ENCODE measurements at places on chromosomes 3 and 15. TPM values are rescaled to one million over a fixed set of nuclear protein-coding genes. Genes with fewer than 3 reads are reported as not detected.

DNA sequence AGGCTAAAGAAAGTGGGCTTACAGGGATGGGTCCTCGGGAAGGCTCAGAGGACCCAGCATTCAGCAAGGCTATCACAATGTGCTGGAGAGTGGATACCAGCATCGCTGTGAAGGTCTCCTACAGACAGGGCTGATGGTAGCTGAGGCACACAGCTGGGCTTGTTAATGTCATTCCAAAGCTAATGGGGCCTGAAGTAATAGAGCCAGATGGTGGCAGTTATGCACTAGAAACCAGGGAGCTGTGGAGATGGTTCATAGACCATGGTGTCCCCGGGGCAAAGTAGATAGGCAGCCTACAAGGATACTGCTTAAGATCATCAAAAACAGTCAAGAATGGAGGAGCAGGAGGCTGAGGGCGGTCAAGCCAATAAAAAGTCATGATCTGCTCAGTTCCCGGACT lies 24.8 kb upstream of the BOC start:
- no peak for DNase-seq

- peak; percentile 8 for DNase-seq
Observed at GRCh38 chr3:46463120-46463867, 1.4 kb downstream of the LTF start.

GRCh38 chr3:126473292-126474168 lies 2.2 kb downstream of the ZXDC start:
- no peak for DNase-seq

DNA sequence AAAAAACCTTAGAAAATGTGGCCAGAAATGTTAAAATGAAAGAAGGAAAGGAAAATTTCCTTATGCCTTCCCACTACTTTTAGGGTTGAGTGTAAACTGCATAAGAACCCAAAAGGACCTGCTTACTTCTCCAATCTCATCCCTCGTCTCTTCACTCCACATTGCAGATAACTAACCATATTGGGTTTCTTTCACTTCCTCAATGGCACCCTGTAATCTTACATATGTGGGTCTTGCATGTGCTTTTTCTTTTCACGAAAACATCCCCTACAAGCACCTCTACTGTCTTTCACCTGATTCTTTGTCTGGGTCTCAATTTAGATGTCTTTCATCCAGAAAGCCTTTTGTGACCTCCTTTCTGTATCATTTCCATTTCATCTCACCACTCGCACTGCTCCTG lies 23.1 kb downstream of the EOMES start:
- DNase-seq: no peak

- no peak for DNase-seq
Observed at GRCh38 chr3:64495121-64495780, 192.5 kb downstream of the ADAMTS9 start.

DNA sequence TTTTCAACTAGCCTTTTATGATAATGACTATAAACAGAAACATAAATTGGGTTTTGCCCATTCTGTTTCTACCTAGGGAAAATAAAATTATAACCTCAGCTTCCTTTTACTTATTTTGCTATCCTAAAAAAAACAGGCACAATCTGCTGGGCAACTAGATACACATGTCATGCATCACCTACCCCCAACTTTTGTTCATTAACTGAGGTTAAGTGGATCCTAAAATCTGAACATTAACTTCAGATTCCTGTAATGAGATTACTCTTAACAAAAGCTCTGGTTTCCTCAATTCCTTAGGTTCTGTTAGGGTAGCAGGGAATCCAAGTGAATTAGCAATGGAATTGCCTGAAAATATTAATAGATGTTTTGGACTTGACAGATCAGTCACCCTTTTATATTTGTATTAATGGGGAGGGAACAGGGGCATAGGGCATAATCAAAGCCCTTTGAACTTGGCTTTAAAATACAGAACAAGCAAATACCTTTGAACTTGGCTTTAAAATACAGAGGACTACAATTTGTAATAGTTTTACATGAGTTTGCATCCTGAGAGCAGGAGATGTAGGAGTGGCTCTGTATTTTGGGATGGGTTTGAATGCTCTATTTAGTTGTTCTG lies 106.6 kb downstream of the FEZF2 start:
- no peak for DNase-seq

DNA sequence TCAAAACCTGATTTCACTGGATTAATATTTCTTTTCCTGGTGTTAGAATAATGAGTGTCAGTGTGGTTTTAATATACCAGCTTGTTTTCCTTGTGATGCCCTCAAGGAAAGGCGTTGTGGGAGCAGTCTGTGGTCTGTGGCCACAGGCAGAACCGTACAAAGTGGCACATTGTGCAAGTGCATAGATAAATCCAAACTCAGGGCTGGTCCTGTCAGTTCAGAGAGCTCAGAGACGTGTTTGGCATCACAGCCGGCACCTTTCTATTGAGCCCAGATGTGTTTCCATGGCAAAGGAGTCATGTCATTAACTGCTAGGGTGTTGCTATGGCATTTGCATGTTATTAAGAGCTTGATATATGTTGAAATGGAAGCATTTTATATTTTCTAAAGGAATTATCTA lies 289.9 kb upstream of the RASGRP1 start:
- no peak for DNase-seq

DNA sequence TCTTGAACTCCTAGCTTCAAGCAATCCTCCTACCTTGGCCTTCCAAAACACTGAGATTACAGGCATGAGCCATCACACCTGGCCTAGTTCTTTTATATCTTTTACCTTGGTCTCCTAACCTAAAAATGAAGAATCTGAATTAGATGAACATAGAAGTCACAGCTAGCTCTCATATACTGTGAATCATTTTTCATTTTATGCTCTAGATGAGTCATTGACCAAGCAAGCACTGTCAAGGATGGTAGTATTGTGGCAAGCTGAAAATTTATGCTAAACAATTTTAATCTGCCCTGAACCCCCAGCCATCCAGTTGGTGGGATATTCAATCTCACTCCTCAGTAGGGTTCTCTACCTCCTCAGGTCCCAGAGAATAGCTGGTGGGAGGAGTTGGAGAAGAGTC lies 48.3 kb upstream of the DNAJC13 start:
- no peak for DNase-seq

DNA sequence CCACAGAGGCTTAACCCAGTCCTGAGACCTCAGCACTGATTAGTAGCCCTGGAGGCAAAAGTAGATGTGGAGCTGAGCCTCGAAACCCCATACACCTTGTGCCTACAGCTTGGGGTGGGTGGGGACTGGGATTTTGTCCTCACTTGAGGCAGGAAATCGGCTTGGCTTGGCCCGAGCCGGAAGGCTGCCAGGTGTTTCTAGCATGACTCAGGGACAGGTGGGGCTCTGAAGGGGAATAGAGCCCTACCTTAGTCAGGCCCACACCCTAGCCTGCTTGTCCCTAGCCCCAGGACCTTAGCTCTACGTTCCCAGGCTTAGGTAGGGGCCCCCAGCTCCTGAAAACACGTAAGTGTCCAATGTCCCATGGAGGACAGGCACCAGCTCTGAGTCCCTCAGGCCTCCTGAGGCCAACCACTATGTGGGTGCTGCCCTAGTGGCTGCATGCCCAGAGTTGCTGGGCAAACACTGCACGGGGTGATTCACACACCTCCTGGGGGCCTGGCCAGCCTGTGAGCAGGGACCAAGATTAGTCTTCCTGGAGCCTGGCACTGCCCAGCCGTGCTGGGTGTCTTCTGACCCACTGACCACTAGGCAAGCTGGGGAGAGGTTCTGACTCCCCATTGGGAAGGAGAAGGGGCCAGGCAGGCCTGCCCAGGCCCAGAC lies 3.1 kb downstream of the MST1R start:
- no peak for DNase-seq

- peak; percentile 1 for DNase-seq
Observed at GRCh38 chr3:140128631-140129030, 193.6 kb downstream of the CLSTN2 start.

- DNase-seq: no peak
Observed at GRCh38 chr3:186937017-186937875, 6.9 kb downstream of the ST6GAL1 start.

GRCh38 chr3:68135067-68135466 lies 480.7 kb upstream of the SUCLG2 start:
- DNase-seq: no peak

DNA sequence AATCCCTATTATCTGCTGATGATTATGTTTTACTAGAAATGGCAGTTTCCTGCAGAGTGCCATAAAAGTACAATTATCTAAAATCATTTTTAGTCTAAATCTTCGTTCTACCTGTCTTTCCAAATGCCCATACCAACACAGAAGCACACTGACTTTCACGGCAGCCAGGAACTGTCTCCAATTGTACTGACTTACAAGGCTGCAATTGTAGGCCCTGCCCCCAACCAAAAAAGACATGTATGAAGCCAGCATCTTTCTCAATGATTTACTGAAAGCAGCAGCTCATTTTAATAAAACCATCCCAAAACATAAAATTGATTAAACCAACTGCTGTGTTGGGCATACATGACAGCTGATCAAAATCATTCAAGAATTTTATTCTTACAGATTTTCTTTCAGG lies 119.0 kb downstream of the TBC1D5 start:
- no peak for DNase-seq

DNA sequence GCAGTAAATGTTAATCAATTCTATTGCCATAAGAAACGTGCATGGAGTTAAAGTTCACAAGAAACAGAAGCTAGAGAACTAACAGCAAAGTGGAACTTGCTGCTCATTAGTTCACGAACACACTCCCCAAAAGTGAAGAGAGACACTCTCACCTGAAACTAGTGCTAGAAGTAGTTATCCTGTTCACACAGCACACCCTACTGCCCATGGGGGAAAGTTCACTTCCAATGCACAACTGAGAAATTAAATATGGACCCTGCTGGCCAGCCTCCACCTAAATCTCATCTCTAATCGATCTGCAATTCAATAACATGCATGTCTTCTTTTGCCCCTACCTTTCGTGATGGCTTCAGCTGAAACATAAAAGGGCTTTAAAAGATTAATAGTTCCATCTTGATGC lies 39.4 kb upstream of the FRMD4B start:
- peak; percentile 80 for DNase-seq

DNA sequence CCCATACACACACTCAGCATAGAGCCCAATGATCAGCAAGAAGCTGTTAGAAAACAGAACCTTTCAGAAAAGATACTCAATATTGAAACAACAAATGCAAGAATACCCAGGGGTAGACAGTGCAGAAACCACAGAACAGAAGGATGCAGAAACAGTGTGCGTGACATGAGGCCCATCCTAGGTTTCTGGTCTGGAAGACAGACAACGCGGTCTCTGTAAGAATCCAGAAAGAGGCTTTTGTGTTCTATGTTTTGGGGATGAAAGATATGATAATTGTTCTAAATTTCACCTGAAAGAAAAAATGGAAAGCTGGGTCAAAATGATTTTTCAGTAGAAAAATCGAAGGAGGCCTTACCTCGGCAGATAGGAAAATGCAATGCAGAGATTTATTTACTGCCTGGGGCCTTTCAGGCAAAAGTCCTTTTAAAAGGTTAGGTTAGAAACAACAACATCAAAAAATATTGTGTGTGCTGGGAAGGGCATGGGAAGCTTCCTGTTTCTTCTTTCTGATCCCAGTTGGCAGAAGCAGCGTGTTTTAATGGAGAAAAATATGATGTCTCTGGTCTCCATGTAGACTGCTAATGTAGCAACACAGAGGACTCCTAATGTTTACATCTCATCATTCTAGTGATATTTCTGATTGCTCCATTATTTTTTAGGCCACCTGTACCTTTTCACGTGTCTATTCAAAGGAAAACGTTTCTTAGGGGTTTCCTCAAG lies 17.0 kb downstream of the SYNM start:
- DNase-seq: peak; percentile 19

- no peak for DNase-seq
Observed at GRCh38 chr15:83474578-83474977, 27.4 kb downstream of the SH3GL3 start.

DNA sequence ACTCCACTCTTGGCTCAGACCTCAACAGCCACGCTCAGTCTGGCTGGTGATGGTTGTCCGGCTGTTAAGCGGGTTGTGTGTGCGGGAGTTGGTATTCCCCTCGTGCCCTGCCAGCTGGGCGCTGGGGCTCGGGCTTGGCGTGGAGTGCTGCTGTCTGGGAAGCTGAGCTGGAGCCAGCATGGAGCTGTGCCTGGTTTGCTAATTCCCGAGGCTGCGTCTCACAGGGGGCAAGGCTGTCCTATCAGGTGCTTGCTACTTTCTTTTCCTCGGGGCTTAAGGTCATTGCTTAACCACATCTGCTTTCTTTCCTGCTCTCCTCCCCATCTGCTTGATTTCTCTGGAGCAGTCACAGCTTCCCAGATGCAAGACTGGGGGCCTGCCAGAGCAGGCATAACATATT lies 29.9 kb downstream of the PDIA5 start:
- DNase-seq: no peak

DNA sequence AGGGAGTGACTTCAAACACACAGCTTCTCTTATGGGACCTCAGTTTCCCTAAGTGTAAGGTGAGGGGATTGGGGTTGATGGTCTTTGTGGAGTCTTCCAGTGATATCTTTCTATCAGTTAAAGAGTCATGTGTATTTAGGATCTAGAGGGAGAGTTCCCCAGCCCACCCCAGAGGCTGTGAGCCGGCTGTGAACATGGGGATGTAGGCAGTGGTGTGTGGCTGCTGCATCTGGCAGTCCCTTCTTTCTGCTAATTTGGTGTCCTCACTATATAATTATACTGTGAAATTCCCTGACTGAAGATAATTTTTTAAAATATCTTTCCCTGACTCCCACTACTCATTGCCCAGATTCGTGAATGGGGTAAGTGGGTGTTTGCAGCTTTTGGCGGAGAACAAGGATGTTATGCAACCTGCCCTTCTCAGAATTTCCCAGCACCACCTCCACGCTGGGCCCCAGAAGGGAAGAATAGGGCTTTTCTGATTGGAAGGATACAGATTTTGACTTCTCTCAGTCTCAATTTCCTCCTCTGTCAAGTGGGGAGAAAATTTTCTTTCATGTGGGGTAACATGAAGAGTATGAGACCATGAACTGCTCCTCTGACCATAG lies 79.0 kb upstream of the RASGRF1 start:
- no peak for DNase-seq

GRCh38 chr3:124168271-124168670 lies 176.3 kb upstream of the ROPN1 start:
- DNase-seq: peak; percentile 9

DNA sequence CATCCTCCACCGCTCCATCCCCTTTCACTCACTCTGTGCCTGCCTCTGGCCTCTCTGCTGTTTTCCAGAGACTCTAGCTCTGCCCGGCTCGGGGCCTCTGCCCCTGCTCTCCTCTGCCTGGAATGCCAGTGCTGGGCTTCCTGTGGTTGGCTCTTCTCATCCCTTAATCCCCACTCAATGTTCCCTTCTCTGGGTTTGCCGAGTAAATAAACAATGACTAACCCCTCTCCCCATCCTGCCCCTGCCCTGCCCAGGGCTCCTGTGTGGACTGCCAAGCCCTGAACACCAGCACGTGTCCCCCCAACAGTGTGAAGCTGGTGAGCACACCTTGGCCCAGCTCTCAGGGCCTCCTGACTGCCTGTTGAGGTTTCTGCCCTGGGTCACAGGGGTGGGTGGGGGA lies 12.2 kb downstream of the STAB1 start:
- no peak for DNase-seq

Gene ATP13A5
- total RNA-seq: not detected

Gene LMCD1
- 106 TPM for total RNA-seq

Gene IQCH
- 1.4 TPM for total RNA-seq

Gene OSTN
- not detected for total RNA-seq

Gene RGMA
- total RNA-seq: 0.47 TPM

Gene FAM81A
- total RNA-seq: not detected

Gene SNX1
- 56.2 TPM for total RNA-seq

Gene BFSP2
- not detected for total RNA-seq

Gene TMC3
- total RNA-seq: 0.05 TPM

Measured in dermis blood vessel endothelial cell (primary cell).